ENCODE measurements at places on chromosomes 12 and 14.

- no peak for DNase-seq
Observed at GRCh38 chr14:100617410-100618317, 30.4 kb upstream of the BEGAIN start.

- DNase-seq: no peak
Observed at GRCh38 chr14:69882915-69883314, 3.7 kb downstream of the SMOC1 start.

GRCh38 chr12:57869927-57870318, 23.4 kb upstream of the CTDSP2 start:
- no peak for DNase-seq

DNA sequence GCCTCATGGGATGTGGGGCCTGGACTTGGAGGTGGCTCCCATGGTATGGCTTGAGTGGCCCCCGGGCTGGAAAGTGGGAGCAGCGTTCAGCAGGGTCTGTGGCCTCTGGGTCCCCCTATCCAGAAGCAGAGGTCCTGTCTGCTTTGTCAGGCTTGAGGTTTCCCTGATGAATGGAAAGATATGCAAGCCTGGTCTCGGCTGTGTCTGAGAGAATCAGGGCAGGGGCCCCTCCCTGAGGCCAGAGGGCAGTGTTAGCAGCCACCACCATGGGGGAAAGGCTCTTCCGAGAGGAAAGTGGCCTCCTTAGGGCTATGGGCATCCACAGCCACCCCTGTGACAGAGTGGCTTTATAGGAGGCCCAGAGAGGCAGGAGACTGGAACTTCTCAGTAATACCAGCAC, 128.2 kb downstream of the VRK1 start:
- DNase-seq: no peak

DNA sequence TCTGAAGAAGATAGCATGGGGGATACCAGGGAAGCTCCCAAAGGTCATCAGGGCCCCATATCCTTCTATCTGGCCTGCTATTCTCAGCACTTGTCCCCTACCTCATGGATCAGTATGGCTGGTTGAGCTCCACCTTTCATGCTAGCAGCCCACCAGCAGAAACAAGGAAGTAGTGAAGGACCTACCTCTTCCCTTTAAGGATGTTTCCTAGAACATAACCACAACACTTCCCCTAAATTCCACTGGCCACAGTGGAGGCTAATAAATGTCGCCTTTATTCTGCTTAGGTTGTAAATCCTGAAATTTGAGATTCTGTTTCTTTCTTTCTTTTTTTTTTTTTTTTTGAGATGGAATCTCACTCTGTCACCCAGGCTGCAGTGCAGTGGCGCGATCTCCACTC, 128.6 kb upstream of the PARP11 start:
- DNase-seq: no peak

DNA sequence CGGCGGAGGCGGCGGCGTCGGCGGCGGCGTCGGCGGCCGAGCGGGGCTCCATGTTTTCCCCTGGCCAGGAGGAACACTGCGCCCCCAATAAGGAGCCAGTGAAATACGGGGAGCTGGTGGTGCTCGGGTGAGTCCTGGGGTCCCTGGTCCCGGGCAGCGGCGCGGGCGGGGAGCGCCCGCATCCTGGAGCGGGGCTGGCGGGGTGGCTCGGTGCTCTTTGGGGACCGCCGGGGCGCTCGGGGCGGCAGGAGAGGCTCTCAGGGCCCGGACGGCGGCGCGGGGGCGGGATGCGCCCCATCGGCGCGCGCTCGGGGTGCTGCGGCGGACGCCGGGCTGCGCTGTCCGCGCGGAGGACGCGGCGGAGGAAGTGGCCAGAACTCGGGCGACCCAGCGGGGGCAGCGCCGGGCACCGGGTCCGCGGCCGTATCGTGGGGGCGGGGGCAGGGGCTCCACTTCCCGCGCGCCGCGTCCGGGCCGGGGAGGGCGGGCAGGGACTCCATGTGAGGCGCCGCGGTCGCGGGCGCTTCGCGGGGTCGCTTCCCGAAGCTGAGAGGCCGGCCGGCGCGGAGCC, 485 bp downstream of the PELI2 start:
- no peak for DNase-seq

Data from esophagus squamous epithelium (tissue), 5 donors.